ENCODE measurements at places on chromosomes 11 and 22. TPM values are rescaled to one million over a fixed set of nuclear protein-coding genes. Genes with fewer than 3 reads are reported as not detected.

DNA sequence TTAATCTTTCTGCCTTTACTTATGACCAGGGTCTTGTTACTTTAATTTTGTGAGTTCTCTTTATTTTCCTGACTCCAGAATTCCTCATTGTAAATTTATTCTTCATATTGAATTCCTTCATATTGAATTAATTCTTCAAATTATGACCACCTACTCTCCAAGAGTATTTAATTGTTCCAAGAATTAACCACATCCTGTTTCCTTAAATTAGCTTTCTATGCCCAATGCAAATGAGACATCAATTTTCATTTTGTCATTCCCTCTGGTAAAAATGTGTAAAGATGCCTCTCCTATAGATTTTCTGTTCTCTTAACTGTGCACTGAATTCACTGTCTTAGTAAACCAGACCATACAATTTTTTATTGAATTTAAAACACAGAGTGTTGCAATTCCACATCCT is 211.2 kb upstream of the GRIA4 start:
- no peak for DNase-seq

- peak; percentile 58 for DNase-seq
These were observed 799 bp downstream of the CCDC88B start for GRCh38 chr11:64340671-64341335.

DNA sequence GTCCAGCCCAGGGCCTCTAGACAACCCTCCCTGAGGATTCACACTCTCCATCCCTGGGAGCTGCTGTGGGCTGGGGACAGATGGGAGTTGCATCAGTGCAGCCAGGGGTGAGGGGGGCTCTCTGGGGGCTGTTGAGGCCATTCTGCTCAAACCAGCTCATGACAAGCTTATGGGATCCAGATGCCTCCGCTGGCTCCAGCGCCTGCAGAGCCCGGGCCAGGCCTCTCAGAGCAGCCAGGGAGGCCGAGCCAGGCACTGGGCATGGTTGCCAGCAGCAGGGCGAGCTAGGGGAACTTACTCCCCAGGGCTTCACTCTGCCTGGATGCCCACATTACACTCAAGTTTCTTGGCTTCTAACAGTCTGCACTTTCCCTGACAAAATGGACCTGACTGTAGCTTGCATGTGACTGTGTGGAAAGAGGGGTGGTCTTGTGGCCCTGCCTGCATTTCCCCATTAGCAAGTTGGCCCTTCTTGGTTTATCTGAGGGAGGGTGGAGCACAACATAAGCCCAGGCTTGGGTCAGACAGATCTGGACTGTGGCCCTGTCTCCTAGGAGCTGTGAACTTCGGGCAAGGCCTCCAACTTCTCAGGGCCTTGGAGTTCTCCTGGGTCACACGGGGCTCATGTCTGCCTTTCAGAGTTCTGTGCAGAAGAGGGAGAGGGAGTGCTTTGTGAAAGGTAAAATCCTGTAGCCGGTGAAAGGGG is 34.5 kb upstream of the CYB5R3 start:
- no peak for DNase-seq

DNA sequence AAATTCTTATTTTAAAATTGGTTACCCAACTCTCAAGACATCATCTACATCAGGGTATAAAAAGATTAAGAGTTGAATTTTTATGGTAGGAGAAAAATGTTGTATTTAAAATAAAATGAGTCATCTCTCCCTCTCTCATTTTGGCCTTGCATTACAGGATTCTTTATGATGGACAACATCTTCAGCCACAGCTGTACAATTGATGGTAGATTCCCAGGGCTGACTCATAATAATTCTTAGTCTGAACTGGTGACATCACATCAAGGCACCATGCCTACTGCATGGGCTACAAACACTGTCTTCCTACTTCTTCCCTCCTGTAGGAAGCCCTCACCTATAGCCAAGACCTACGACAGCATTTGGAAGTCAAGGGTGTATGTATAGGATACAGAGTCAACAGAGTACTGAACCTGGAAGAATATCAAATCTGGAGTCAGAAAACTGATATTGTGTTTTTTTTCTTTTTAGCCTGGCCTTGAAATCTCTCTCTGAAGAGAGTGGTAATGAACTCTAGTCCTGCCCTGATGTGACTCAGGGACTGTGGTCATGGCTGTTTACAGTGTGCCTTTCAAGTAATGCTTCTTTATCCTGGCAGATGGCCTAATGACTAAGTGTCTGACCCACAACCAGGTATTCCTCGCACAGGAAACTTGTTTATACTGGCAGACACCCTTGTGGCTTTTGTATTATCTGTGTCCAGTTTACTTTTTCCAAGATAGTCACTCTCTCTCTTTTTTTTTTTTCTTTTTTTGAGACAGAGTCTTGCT is 32.5 kb downstream of the MRGPRX2 start:
- DNase-seq = no peak

DNA sequence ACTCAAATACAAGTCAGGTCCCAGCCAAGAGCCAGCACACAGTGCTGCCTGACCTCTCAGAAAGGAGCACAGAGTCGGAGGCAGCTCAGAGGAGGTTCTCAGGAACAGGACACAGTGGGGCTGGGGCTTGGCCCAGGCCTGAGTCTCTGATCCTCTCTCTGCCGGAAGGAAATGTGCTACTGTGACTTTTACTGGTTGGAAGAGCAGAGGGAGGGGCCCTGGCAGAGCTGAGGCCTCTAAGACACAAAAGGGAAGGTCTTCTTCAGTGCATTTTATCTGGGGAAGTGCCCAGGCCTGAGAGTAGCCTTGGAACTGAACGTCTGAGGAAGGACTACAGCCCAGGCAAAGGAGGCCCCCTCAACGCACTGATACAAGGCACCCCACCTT is 16.2 kb upstream of the CASTOR1 start:
- DNase-seq = peak; percentile 62

DNA sequence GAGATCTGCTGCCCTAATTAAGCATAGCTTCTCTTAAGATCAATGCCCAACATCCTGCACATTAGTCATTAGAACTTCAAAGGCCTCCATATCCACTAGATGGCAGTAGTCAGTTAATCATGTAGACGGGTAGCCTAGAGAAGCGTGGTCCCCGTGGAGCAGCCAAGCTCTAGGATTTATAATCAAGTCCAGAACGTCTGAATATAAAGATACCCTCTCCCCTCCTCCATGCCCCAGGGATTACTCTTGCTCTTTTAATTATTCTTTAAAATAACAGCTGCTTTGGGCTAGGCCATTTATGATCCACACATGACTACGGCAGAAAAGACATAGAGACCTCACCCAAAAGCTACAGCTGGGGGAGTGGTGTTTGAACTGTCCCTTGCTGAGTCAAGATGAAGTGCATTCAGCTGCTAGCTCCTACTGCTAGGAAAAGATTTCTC is 327.6 kb upstream of the PLET1 start:
- DNase-seq = peak; percentile 52

DNA sequence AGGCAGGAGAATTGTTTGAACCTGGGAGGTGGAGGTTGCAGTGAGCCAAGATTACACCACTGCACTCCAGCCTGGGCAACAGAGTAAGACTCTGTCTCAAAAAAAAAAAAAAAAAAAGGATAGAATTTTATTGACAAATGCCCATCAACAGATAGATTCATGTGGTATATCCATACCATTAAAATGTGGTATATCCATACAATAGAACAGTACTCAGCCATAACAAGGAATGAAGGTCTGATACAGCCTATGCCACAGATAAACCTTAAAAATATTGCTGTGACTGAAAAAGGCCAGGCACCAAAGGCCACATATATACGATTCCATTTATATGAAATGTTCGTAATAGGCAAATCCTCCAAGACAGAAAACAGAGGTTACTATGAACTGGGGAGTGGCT is 45.3 kb upstream of the PPP2R1B start:
- no peak for DNase-seq

DNA sequence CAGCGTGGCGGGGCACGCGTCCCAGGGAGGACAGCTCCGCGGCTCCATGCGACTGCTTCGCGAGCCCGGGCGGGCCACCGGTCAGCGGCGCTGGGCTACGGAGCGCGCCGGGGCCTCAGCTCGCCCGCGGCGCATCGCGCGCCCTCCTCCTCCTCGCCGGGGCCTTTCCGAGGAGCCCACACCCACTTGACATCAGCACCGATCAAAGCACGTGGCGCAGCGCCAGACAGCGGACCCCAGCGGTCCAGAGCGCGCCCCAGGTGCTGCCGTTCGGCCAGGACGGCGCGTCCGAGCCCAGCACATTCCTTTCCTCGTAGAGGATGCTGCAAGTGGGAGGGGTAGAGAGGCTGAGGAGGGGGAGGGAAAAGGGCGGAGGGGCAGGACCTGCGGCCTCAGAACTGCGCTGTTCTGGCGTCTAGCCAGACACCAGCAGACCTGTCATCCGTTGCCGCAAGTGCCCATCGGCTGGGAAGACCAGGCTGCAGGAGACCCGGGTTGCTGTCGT is 88.6 kb downstream of the PLEKHA7 start:
- DNase-seq = no peak

DNA sequence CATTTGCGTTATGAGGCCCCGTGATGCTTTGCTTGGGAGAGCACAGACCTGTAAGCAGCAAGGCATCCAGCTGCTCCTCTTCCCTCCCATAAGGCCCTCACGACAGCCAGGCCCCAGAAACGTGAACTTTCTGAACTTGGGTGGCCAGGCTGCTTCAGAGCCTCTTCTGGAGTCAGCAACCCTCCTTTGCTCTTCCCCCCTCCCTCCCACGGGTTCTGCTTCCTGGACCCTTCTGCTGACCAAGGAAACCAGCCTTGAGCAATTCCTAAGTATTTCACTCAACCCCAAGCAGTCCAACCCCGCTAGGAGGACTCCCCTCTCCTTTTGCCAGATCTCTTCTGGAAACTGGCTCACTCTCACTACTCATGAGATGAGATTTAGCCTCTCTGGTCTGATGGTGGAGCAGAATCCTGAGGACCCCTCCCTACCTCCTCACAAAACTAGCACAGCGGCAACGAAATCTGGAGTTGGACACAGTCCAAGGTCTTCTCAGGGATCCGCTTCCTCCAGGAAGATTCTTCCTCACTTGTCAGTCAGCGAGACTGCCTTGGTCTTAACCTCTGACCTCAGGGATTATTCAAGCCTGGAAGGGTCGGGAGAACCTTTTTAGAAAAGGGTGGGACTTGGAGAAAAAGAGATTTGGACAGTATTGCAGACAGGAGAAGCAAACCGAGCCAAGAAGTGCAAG is 86.2 kb downstream of the UBASH3B start:
- DNase-seq = no peak

- no peak for DNase-seq
These were observed 43.8 kb downstream of the PARVB start for GRCh38 chr22:44067901-44068300.

- no peak for DNase-seq
These were observed 34.9 kb downstream of the BLID start for GRCh38 chr11:122081073-122081472.

DNA sequence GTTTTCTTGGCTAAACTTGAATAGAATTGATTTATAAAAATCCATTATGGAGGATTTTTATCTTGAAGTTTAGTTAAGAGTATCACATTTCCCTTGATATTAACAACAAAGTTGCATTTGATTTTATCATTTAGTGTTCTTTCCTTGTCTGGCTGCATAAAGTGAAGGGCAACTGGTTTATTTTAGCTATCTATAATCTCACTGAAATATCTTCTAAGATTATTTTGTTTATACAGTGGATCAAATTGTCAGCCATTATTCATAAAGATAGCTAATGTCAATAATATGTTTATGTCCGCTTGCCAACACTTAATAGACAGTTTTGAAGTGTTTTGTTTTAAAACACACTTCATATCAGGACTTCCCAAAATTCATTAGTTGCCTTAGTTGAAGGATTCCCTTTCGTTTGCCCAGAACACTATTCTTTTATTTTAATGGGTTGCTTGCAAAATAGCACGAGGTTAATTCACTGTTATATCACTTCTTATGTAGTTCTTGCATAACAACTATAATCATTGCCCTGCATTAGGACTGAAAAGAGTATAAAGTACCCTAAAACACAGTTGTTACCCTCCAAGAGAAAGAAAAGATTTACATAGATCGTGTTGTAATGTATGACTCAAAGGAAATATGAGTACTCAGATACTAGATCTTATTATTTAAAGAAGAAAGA is 73.0 kb downstream of the MSANTD4 start:
- no peak for DNase-seq

- no peak for DNase-seq
These were observed 9.7 kb upstream of the RCN1 start for GRCh38 chr11:32081129-32081641.

GRCh38 chr11:11078344-11079086 is 220.7 kb upstream of the ZBED5 start:
- DNase-seq = no peak

DNA sequence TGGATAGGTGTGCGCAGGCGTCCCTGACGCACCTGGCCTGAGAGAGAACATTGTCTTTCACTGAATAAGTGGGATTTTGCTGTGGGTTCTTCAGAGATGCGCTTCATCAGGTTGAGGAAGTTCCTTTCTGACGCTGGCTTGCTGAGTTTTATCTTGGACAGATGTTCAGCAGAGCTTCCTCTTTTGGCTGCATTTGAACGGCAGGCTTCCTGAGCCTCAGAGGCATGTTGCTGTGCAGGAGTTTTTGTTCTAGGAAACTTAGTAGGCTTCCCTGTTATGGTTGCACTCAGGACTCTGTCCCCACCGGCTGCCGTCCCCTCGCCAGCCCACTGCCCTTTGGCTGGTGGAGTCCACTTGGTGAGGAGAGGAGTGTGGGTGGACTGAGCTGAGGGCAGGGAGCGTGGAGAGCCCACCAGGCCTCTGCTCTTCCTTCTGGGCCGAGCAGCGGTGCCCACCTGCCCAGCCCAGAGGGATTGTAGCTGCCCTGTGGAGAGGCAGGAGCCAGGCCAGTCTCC is 17.2 kb downstream of the FRMD8 start:
- no peak for DNase-seq

DNA sequence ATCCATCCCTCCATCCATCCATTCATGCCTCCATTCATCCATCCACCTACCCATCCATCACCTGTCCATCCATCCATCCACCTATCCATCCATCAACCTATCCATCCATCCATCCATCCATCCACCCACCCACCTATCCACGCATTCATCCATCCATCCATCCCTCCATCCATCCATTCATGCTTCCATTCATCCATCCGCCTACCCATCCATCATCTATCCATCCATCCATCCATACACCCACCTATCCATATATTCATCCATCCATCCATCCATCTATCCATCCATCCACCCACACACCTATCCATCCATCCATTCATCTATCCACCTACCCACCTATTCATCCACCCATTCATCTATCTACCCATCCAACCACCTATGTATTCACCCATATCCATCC is 13.8 kb downstream of the PARVG start:
- DNase-seq = no peak

PIH1D2 gene
- total RNA-seq = not detected

SCGB2A2 gene
- total RNA-seq = not detected

NRGN gene
- total RNA-seq = not detected

SLC6A5 gene
- total RNA-seq = not detected

APOC3 gene
- not detected for total RNA-seq

OR5M11 gene
- total RNA-seq = not detected

PARVA gene
- 2.4 TPM for total RNA-seq

SLC25A45 gene
- 24.2 TPM for total RNA-seq

MMP27 gene
- total RNA-seq = not detected

All from CD4-positive, alpha-beta memory T cell (primary cell).